ENCODE measurements at places on chromosomes 2 and 18.

DNA sequence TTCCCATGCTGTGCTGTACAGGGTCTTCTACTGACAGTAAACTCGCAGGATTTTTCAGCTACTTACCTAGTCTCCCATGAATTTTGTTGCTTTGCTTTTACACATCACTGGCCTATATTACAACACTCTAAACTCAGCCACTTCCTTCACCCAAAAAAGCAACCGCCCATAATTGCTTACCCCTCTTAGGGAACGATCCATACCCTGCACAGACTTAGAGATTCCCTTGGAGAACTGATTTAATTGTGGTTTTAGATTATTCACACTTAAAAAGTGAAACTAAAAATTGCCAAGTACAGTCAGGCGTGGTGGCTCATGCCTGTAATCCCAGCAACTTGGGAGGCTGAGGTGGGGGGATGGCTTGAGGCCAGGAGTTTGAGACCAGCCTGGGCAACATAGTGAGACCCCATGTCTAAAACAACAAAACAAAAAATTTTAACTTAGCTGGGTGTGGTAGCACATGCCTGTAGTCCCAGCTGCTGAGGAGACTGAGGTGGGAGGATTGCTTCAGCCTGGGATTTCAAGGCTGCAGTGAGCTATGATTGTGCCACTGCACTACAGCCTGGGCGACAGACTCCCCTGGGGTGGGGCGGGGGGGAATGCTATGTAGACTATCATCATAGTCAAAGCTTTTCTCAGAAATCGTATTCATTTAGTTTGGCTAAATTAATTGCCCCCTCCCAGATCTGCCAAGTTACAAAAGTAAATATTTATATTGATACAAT is 19.3 kb downstream of the MRPL30 start:
- H3K27me3 ChIP-seq, result no peaks in the 10 kb centered on the region
- peaks cover 2% of the 10 kb centered on the region for H3K36me3 ChIP-seq
- no peak for DNase-seq
- H3K4me1 ChIP-seq, result no peaks in the 10 kb centered on the region
- H3K4me3 ChIP-seq, result no peak overlapping the region

- H3K4me3 ChIP-seq, result no peak overlapping the region
- no peak for DNase-seq
- H3K27ac ChIP-seq, result peak overlapping the region; percentile 100
- no peaks in the 10 kb centered on the region for H3K36me3 ChIP-seq
- peaks cover 90% of the 10 kb centered on the region for H3K4me1 ChIP-seq
- no peaks in the 10 kb centered on the region for H3K27me3 ChIP-seq
Measured at GRCh38 chr2:201128033-201128432, 12.1 kb downstream of the CFLAR start.

DNA sequence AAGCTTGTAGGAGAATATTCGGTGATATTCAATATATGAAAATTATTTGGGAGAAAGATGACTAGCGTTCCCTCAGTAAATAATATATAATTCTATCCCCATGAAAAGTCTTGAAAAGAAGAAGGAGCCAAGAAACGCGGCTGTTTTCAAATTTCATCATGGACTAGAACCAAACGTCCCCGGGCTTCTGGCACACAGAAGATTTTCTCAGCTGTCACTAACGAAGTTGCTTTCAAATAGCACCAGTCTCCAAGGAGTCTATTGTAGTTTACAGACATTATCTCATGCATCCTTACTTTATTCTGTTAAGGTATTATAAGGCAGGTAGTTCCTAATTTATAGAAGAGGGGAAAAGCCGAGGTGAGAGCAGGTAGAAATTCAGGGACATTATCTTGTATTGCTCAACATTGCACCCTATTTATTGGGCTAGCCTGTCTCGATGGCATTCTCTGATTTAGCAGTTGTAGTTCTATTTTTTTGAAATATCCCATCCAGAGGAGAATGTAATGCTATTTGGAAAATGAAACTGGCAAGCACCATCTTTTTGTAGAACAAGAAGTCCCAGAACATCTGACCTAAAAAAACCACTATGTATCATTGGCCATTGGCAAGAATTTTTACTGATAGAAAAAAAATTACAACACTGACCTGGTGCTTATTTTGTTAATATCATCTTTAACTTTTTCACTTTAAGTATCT is 198.1 kb upstream of the RASGRP3 start:
- H3K4me1 ChIP-seq, result peaks cover 20% of the 10 kb centered on the region
- no peaks in the 10 kb centered on the region for H3K27me3 ChIP-seq
- H3K4me3 ChIP-seq, result no peak overlapping the region
- H3K27ac ChIP-seq, result peak overlapping the region; percentile 75
- no peaks in the 10 kb centered on the region for H3K36me3 ChIP-seq

DNA sequence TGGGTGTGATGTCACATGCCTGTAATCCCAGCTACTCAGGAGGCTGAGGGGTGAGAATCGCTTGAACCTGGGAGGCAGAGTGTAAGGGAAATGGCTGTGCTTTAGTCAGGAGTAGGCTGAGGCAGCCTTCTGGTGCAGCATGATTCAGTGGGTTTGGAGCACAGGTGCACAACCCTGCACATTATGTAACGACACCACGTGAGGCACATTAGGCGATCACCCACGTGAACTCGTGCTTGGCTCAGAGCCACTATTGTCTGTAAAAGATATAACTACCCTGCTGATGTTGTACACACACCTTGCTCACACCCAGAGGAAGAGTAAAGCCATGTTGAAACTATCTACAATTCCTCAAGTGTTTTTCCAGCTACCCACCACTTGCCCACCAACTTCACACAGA is 54.8 kb upstream of the ZC3H15 start:
- H3K4me3 ChIP-seq, result no peak overlapping the region
- H3K4me1 ChIP-seq, result no peaks in the 10 kb centered on the region
- DNase-seq, result no peak
- no peaks in the 10 kb centered on the region for H3K36me3 ChIP-seq
- H3K27ac ChIP-seq, result no peak overlapping the region

DNA sequence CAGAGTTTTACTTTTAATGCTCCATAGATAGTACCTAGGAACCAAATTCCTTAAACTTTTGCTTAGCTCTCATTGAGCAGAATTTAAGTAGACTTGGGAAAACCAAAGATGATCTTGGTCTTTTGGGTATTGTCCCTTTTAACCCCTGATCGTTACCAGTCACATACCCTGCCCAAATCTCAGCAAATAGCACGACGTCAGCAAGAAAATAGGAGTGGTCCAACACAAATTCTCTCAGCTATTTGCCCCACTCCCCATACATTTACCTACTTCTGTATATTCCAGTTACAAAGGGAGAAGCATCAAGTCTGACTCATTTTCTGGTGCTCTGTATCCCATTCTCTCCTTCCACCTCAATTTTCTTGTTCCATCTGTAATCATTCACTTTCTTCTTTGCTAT is 387.3 kb downstream of the CCDC85A start:
- no peak overlapping the region for H3K4me3 ChIP-seq
- DNase-seq, result no peak
- no peaks in the 10 kb centered on the region for H3K4me1 ChIP-seq
- H3K27me3 ChIP-seq, result no peaks in the 10 kb centered on the region

DNA sequence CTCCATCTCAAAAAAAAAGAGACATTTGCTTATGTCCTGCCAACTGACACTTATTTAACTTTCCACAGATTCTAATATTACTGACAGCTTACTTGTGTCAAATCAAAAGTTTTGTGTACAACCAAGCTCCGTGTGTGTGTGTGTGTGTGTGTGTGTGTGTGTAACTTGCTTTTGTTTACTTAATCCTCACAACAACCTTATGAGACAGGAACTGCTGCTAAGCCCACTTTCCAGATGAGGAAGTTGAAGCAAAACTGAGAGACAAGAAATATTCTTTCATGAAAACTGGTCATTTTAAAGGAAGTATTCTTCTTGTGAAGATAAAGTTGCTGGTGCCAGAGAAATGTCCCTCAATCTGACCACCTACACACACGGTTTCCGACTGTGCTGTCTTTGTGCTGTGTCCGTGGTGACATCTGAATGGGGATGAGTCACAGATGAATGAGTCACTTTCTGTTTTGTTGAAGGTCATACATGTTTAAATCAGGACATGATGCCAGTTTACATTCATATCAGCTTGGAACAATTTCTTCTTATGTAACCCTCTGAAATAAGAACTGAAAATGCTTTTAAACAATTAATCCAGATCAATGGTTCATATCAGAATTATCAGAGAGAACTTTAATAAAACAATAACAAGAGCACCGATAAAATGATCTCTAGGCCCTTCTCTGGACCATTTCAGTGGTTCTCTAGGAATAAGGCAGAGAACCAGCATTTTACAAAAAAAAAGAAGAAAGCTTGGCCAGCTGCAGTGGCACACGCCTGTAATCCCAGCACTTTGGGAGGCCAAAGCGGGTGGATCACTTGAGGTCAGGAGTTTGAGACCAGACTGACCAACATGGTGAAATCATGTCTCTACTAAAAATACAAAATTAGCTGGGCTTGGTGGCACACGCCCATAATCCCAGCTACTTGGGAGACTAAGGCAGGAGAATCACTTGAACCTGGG is 95.5 kb downstream of the THNSL2 start:
- H3K27me3 ChIP-seq, result no peaks in the 10 kb centered on the region
- H3K36me3 ChIP-seq, result no peaks in the 10 kb centered on the region
- no peak overlapping the region for H3K4me3 ChIP-seq
- H3K27ac ChIP-seq, result no peak overlapping the region

- H3K27me3 ChIP-seq, result no peaks in the 10 kb centered on the region
- no peak overlapping the region for H3K27ac ChIP-seq
- no peaks in the 10 kb centered on the region for H3K4me1 ChIP-seq
- no peaks in the 10 kb centered on the region for H3K36me3 ChIP-seq
Measured at GRCh38 chr2:137020452-137021196, 255.3 kb downstream of the THSD7B start.

DNA sequence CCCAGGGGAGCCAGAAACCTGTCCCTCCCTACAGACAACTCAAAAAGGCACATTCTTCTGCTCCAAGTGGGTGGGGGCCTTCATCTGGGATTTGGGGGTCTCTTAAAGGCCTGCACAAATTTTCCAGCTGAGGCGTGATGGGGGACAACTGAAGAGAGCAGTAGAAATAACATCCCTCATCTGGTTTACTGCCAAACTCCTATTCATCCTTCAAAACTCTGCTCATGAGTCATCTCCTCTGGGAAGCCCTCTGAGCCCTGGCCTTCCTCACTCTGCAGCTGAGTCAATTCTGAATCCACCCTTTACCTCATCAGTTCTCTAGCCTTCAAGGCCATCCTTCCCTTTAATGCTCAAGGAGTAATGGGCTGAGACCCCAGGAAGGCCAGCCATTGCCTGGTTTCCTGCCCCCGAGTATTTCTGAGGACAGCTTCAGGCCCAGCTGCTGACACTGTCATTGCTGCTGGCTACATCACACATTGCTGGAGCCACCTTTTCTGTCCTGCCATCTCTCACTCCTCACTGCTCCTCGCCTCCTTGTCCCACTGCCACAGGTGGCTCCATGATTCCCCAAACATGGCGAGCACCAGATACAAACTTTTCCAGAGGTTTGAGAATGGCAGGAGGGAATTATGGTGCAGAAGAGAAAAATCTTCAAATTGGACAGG is 32.2 kb upstream of the GLI2 start:
- DNase-seq, result no peak
- no peaks in the 10 kb centered on the region for H3K36me3 ChIP-seq
- H3K4me3 ChIP-seq, result no peak overlapping the region
- no peaks in the 10 kb centered on the region for H3K4me1 ChIP-seq

DNA sequence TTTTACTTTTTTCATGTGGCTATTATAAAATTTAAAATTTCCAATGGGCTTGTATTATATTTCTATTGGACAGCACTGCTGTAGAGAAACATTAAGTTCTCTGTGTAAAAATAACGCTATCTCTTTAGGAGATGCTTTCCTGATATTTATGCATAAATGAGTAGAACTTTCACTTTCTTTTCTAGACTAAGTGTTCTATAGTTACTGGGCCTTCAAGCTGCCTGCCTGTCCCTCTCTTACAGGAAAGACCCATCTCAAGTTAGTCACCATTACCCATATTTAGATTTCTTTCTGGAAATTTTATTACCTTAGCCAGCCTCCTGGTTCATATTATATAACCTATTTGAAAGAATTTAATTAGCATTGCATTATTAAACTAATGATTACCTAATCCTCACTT is 4.8 kb downstream of the ITGA4 start:
- no peaks in the 10 kb centered on the region for H3K36me3 ChIP-seq
- H3K4me1 ChIP-seq, result no peaks in the 10 kb centered on the region
- no peak for DNase-seq

DNA sequence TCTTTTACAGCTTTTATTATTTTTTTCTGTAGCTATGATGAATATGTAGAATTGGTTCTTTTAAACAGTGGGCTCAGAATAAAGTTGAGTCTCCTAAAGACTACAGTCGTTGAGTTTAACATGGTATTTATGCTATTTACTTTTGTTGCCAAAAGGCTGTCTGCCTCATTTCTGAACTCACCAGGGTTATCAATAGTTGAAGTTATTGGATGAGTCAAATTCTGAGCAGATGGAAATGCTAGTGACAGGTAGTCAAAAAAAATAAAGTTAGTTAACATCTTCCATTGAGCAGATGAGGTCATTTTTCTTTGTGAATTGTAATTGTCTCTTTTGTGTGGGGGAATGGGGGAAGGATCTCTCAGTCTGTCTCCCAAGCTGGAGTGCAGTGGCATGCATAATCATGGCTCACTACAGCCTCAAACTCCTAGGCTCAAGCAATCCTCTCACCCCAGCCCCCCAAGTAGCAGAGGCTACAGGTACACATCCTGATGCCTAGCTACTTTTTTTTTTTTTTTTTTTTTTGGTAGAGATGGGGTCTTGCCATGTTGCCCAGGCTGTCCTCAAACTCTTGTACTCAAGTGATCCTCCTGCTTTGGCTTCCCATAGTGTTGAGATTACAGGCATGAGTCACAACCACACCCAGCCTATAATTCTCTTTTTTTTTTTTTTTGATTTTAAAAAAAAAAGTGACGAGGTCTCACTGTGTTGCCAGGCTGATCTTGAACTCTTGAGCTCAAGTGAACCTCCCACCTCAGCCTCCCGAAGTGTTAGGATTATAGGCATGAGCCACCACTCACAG is 8.9 kb downstream of the PAPOLG start:
- no peaks in the 10 kb centered on the region for H3K4me1 ChIP-seq
- no peak overlapping the region for H3K27ac ChIP-seq
- no peaks in the 10 kb centered on the region for H3K27me3 ChIP-seq
- DNase-seq, result no peak
- no peak overlapping the region for H3K4me3 ChIP-seq
- no peaks in the 10 kb centered on the region for H3K36me3 ChIP-seq
